ENCODE measurements at places on chromosomes 4 and X. TPM values are rescaled to one million over a fixed set of nuclear protein-coding genes. Genes with fewer than 3 reads are reported as not detected.

- no peaks in the 10 kb centered on the region for H3K27me3 ChIP-seq
- no peak overlapping the region for H3K4me3 ChIP-seq
- DNase-seq, result peak; percentile 61
- H3K27ac ChIP-seq, result no peak overlapping the region
- H3K36me3 ChIP-seq, result peaks cover 8% of the 10 kb centered on the region
- no peaks in the 10 kb centered on the region for H3K4me1 ChIP-seq
These were observed 14.7 kb downstream of the FGFRL1 start for GRCh38 chr4:1026115-1026514.

DNA sequence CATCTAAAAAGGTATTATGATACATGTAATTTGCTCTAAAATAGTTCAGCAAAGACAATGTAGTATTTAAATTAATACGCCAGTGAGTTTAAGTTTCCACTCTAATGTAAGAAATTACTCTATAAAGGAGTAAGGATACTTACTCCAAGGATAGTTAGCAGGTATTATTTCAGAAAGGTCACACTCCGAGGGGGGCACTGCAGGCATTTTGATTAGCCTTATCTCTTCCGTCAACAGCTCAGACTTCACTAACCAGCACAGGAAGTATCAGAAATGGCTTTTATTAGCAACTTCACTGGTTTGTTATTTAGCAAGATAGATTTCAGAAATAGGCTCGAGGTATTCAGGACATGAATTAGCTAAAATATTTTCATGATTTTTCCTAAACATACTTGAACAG lies 127.0 kb downstream of the COX18 start:
- H3K4me1 ChIP-seq, result no peaks in the 10 kb centered on the region
- H3K27me3 ChIP-seq, result no peaks in the 10 kb centered on the region
- no peak for DNase-seq
- H3K36me3 ChIP-seq, result no peaks in the 10 kb centered on the region
- no peak overlapping the region for H3K4me3 ChIP-seq
- H3K27ac ChIP-seq, result no peak overlapping the region

DNA sequence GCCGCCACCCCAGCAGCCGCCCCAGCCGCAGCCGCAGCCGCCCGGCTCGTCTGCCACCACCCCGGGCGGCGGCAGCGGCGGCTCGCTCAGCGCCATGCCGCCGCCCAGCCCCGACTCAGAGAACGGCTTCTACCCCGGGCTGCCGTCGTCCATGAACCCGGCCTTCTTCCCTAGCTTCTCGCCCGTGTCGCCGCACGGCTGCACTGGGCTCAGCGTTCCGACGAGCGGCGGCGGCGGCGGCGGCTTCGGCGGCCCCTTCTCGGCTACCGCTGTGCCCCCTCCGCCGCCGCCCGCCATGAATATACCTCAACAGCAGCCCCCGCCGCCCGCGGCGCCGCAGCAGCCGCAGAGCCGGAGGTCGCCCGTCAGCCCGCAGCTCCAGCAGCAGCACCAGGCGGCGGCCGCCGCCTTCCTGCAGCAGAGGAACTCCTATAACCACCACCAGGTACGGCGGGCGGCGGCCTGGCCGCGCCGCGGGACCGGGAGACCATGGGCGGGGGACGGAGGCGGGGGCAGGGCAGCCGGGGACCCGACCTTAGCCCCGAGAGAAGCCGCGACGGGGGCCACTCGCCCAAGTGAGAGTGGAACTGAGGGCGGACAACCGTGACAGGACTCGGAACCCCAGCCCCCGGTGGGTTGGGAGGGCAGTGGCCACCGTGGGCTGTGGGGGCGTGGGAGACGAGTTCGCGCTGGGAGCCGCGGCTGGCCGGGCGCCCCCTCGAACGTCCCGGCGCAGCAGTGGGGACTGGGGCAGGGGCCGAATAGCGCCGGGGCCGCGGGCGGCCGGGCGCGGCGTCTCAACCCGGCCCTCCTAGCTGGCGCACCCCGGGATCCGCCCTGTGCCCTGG lies 1.8 kb downstream of the CPEB2 start:
- H3K27me3 ChIP-seq, result no peaks in the 10 kb centered on the region
- no peaks in the 10 kb centered on the region for H3K4me1 ChIP-seq
- H3K4me3 ChIP-seq, result peak overlapping the region; percentile 77

GRCh38 chrX:63281465-63281864 lies 69.7 kb downstream of the SPIN4 start:
- no peaks in the 10 kb centered on the region for H3K27me3 ChIP-seq
- no peaks in the 10 kb centered on the region for H3K36me3 ChIP-seq
- DNase-seq, result no peak
- no peak overlapping the region for H3K27ac ChIP-seq
- H3K4me3 ChIP-seq, result no peak overlapping the region

GRCh38 chrX:38117485-38117884 lies 103.2 kb downstream of the SRPX start:
- H3K36me3 ChIP-seq, result no peaks in the 10 kb centered on the region
- H3K27ac ChIP-seq, result no peak overlapping the region
- no peaks in the 10 kb centered on the region for H3K4me1 ChIP-seq
- no peaks in the 10 kb centered on the region for H3K27me3 ChIP-seq
- DNase-seq, result no peak

DNA sequence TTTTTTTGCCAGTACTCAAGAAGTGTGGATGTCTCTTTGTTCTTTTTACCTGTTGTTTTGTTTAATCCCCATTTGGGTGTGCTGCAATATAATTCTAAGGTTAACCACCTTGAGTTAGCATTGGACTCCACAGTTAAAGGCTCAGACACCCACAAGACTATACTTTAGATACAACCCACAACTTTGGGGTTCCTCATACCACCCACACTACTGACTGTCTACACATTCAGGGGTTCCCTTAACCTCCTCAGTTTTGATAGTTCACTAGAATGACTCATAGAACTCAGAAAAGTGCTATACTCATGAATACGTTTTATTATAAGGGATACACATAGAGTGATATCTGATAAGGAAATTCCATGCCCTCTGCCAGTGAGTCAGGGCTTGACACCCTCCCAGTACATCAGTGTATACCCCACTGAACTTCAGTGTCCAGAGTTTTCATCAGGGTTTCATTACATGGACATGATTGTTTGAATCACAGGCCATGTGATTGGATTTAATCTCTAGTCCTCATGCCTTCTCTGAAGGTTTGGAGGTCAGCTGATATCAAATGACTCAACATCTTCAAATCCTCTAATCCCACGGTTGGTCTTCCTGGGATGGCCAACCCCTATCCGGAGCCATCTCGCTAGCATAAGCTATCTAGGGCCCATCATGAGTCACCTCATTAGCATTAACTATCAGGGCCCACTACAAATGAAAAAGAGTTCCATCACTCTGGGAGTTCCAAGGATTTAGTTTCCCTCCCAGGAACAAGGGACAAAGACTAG lies 357.7 kb upstream of the EMCN start:
- H3K4me1 ChIP-seq, result no peaks in the 10 kb centered on the region
- H3K36me3 ChIP-seq, result no peaks in the 10 kb centered on the region
- no peak for DNase-seq
- no peak overlapping the region for H3K4me3 ChIP-seq
- H3K27me3 ChIP-seq, result no peaks in the 10 kb centered on the region

DNA sequence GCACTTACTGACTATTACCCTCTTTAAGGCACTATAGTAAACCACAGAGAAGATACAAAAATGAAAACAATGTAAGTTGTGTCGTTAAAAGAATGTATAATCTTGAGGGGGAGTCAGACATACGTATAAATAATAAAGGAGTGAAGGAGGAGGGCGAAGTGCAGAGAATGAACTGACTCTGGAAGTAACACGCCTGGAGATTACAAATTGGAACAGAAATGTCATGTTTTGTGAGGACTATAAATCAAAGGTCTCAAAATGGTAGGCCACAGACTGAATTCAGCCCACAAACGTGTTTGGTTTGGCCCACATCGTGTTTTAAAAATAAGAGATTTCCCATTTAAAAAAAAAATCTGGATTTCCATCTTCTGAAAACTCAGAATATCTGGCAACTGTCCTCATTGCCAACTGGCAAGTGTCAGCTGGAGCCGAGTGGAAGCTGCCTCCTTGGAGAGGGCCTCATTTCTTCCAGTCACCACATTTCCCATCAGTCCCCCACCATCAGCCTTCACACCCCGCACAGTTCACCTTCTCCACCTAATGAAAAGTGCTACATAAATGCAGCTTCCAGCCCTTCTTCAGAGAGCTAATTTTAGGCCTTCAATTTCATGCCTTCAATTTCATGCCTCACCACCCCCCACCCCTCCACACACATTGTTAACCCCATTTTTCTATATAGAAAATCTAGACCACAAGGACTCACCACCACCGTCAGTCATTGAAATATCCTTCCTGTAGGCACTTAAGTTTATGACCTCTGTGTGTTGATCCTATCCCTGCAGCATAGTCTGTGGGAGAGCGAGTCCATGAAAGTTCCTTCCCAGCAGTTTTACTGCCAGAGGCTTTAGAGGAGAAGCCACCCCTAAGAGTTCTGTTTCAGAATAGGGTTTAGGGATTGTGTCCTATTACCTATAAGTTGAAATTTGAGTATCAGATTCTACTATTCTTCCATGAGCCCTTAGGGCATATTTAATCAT lies 32.0 kb upstream of the COL25A1 start:
- no peaks in the 10 kb centered on the region for H3K4me1 ChIP-seq
- H3K27me3 ChIP-seq, result no peaks in the 10 kb centered on the region
- H3K36me3 ChIP-seq, result peaks cover 2% of the 10 kb centered on the region

DNA sequence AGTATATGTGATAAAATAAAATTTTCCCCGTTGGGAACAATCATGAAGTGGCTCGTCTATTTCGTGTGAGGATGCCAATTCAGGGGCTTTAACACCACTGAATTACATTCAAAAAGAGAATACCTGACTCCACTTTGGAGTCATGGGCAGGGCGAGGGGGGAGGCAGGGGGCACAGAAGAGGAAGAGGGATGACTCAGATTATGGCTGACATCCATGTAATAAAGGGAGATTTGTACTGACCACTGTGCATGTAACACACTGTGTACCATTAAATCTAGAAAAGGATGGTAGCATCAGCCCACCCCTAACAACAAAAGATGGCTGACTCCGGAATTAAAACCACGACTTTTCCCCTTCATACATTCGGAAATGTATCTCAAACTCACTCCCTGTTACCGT lies 1.3 kb downstream of the SLC9A7 start:
- no peak for DNase-seq
- peaks cover 5% of the 10 kb centered on the region for H3K4me1 ChIP-seq
- no peaks in the 10 kb centered on the region for H3K27me3 ChIP-seq
- H3K4me3 ChIP-seq, result peak overlapping the region; percentile 78
- H3K27ac ChIP-seq, result no peak overlapping the region

- H3K4me1 ChIP-seq, result no peaks in the 10 kb centered on the region
- H3K4me3 ChIP-seq, result no peak overlapping the region
- H3K27me3 ChIP-seq, result no peaks in the 10 kb centered on the region
- H3K27ac ChIP-seq, result no peak overlapping the region
- no peaks in the 10 kb centered on the region for H3K36me3 ChIP-seq
These were observed 31.7 kb downstream of the PSAPL1 start for GRCh38 chr4:7403001-7403400.

- no peak overlapping the region for H3K4me3 ChIP-seq
- H3K27ac ChIP-seq, result no peak overlapping the region
- no peaks in the 10 kb centered on the region for H3K4me1 ChIP-seq
These were observed 448.9 kb downstream of the MAGEB5 start for GRCh38 chrX:26664919-26665318.

- H3K27me3 ChIP-seq, result peaks cover 5% of the 10 kb centered on the region
- H3K4me3 ChIP-seq, result no peak overlapping the region
- H3K27ac ChIP-seq, result no peak overlapping the region
- H3K4me1 ChIP-seq, result no peaks in the 10 kb centered on the region
These were observed 4.0 kb upstream of the KCNIP4 start for GRCh38 chr4:21952549-21952948.

- H3K36me3 ChIP-seq, result no peaks in the 10 kb centered on the region
- no peaks in the 10 kb centered on the region for H3K4me1 ChIP-seq
- DNase-seq, result no peak
- no peak overlapping the region for H3K27ac ChIP-seq
- no peak overlapping the region for H3K4me3 ChIP-seq
These were observed 24.6 kb downstream of the UNC5C start for GRCh38 chr4:95524184-95524583.

GRCh38 chrX:133482056-133482952 lies 67.0 kb upstream of the GPC4 start:
- no peaks in the 10 kb centered on the region for H3K4me1 ChIP-seq
- H3K36me3 ChIP-seq, result peaks cover 33% of the 10 kb centered on the region
- no peak overlapping the region for H3K27ac ChIP-seq
- no peak overlapping the region for H3K4me3 ChIP-seq
- no peaks in the 10 kb centered on the region for H3K27me3 ChIP-seq

DNA sequence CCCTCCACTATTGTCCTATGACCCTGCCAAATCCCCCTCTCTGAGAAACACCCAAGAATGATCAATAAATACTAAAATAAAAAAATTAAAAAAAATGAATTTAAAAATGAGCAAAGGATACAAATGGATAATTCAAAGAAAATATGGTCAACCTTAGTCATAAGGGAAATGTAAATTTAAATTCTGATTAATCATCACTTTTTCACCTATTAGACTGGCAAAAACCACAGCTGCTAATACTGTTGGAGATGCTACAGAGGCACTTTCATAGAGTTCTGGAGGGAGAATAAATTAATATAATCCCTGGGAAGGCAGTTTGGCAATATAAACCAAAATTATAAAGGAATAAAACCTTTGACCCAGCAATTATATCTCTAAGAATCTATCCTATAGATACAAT lies 50.3 kb downstream of the LRBA start:
- no peaks in the 10 kb centered on the region for H3K4me1 ChIP-seq
- peaks cover 9% of the 10 kb centered on the region for H3K36me3 ChIP-seq
- DNase-seq, result no peak
- no peaks in the 10 kb centered on the region for H3K27me3 ChIP-seq

DNA sequence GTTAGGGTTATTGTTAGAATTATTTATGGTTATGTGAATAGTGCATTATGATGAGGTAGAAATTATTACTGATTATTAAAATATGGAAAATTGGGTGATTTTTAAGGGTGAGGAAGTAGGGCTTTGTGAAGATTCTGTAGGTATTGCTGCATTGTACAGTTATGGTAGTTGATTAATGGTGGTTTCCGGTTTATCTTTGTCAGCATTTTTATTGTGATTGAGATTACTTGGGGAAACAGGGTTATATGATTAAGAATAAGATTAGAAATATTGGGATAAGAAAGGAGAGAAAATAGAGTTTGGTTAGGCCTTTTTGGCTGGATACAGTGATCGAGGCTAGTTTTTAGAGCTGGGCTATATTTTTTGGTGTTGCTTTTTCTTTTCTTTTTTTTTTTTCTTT lies 8.6 kb upstream of the IGBP1 start:
- H3K27ac ChIP-seq, result no peak overlapping the region
- DNase-seq, result no peak
- peaks cover 15% of the 10 kb centered on the region for H3K36me3 ChIP-seq
- H3K4me1 ChIP-seq, result peaks cover 3% of the 10 kb centered on the region
- H3K4me3 ChIP-seq, result no peak overlapping the region
- H3K27me3 ChIP-seq, result no peaks in the 10 kb centered on the region

- no peak for DNase-seq
- H3K36me3 ChIP-seq, result no peaks in the 10 kb centered on the region
- H3K27ac ChIP-seq, result no peak overlapping the region
- H3K4me1 ChIP-seq, result no peaks in the 10 kb centered on the region
- no peaks in the 10 kb centered on the region for H3K27me3 ChIP-seq
These were observed 305.5 kb downstream of the FAT4 start for GRCh38 chr4:125620066-125620860.

MOB1B gene
- total RNA-seq, result 29.5 TPM

USP27X gene
- total RNA-seq, result 5.7 TPM

MAGEA3 gene
- not detected for total RNA-seq

SGMS2 gene
- total RNA-seq, result 9.7 TPM

NEIL3 gene
- 8.3 TPM for total RNA-seq

DDX53 gene
- not detected for total RNA-seq

FGB gene
- not detected for total RNA-seq

VSIG1 gene
- 0.42 TPM for total RNA-seq

CTAG1B gene
- total RNA-seq, result not detected

PSAPL1 gene
- 0.04 TPM for total RNA-seq

TKTL1 gene
- not detected for total RNA-seq

CFI gene
- not detected for total RNA-seq

TAF1 gene
- 32.2 TPM for total RNA-seq

Data from H9 (cell line).